ENCODE measurements at places on chromosomes 2 and 18.
A peak's percentile ranks its signal among the peaks of the same experiment; 100 is the strongest.

DNA sequence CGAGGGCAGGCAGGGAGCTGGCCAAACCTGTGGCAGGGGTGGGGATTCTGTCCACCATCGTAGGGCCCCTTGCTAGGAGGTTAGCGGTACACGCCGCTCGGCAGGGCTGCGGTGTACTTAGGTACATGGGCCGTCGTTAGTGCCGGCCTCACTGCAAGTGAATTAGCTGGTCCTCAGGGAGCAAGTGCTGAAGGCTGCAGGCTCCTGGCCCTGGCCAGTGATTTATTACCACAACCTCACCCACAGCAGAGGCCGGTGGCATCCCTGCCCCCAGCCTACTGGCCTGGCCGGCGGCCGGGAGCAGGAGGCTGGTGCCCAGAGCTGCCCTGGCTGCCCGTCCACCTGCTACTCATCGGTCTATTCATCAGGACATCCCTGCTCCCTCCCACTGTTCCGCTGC lies 19.6 kb upstream of the PTMA start:
- DNase-seq = no peak

DNA sequence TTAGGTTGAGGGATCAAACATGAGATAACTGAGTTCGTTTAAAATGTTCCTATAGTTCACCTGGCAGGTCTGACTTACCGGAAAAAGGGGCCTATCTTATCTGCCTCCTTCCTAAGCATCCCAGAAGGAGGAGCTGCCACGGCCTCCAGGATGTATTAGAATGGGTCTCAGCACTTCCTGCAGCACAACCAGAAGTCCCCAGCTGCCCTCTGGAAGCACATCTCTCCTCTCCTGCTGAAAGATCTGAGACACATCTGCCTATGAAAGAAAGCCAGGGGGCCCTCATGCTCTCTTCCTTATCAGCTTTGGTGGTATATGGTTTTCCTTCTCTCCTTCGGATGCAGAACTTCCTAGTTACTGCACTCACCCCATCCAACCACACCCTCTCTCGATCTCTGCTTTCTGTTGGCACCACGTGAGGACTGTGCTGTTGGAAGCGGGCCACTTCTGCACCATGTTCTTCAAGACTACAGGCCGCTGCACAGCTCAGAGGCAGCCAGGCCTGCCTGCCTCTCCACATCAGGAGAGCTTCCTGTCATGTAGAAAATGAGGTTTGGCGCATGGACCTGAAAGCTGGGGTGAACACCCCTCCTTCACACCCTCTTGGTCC lies 6.5 kb downstream of the IGFBP5 start:
- DNase-seq = no peak

DNA sequence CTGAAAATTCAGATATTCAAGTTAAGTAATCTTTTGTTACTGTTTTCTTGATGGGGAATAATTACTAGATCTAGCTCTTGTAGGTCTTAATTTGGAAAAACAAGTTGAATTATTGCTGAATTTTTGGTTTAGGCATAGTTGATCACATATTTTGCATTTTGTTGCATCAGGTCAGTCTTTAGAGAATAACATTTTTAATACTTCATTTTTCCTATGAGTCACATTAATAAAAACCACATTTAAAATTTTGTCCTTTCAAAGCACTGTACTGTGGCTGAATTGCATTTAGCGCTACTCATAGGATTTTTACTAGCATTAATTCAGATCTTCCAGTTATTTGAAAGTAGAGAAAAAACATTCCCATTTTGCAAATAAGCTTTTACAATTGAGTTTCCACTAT lies 23.2 kb downstream of the MAP4K4 start:
- DNase-seq = no peak

- no peak for DNase-seq
Measured at GRCh38 chr2:172179045-172179701, 76.5 kb upstream of the DLX2 start.

- no peak for DNase-seq
Measured at GRCh38 chr2:71306762-71307161, 24.8 kb upstream of the ZNF638 start.

- no peak for DNase-seq
Measured at GRCh38 chr2:144454466-144455287, 65.2 kb downstream of the ZEB2 start.

DNA sequence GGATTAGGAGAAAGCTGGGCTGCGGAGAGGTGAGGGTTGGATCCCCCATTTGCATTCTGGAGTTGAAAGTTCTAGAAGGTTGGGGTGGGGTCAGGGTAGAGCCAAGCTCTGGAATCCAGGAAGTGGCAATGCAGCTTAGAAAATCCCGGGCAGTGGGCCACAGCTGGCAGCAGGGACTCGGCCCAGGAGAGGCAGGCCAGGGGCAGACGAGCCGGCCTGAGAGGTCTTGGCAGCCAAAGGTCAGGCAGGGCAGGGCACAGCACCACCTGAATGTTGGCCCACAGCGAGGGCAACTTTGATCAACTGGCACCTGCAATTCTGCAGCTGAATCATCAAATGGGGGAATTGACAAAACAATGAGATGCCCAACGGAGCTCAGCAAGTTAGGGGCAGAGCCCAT lies 139.2 kb downstream of the INHBB start:
- DNase-seq = no peak

DNA sequence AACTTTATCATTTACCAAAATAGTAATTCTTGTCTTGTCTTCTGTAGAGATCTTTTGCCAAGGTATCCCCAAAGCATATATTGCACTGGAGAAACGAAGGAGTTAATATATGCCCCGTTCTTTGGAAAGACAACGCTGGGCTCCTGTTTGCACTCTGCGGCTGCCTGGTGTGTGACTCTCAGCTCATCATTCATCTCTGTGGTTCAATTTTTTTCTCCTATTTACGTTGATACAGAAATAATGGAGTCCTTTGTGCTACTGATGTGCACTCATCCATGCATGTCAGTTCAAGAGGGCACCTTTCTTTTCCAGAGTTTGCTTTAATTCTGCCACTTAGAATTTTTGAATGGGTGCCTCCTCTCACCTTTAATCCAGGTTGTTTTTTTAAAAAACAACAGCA lies 655.5 kb downstream of the DCDC2C start:
- peak; percentile 53 for DNase-seq

GRCh38 chr2:98507891-98508708 lies 63.4 kb downstream of the INPP4A start:
- no peak for DNase-seq

DNA sequence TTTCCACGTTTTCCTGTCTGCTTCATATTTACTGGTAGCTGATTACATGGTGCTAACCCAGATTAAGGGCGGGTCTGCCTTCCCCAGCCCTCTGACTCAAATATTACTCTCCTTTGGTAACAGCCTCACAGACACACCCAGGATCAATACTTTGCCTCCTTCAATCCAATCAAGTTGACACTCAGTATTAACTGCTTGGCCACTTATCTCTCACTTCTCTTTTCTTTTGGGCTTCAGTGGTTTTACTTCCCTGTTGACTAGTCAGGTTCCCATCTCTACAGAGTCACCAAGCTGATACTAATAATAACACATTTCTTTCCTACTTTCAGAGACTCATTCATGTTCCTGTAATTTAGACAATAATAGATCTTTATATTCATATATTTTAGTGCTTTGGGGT lies 302.2 kb upstream of the MAP2 start:
- no peak for DNase-seq

GRCh38 chr2:181411105-181411849 lies 45.9 kb upstream of the ITGA4 start:
- DNase-seq = no peak

DNA sequence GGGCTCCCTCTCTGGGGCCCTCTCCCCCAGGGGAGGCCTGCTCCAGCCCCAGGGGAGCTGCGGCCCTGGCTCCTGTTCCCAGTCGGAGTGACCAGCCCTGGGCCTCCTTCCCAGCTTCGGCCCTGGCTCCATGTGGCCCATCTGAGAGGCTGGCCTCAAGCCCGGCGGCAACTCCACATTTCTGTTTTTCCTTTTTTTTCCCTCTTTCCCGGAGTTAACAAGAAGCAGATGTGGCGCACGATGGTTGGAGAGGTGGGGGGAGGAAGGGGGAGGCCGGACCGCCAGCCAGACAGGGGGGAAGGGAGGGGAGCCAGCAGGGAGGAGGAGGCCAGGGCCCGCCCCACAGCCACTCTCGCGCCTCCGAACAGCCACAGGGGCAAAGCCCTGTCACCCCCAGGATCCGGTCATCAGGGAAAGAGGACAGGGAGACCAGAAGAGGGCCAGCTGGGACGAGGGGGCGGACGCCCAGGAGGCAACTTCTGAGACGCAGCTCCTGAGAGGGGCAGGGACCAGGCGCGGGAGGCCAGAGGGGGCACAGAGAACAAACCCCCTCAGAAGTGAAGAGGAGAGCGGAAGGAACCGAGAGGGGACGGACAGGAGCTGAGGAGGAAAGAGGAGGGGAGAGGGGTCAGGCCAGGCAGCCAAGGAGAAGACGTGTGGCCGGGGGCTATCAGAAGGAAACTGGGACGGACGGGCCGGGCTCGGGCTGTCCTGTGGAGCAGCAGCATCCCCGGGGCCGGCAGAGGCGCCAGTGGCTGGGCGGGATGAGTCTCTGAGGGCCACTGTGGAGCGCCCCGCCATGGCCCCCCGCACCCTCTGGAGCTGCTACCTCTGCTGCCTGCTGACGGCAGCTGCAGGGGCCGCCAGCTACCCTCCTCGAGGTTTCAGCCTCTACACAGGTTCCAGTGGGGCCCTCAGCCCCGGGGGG lies at the start of gene EMILIN1:
Gene EMILIN1 (plus strand): TSS at position 349 of the 928 bp plus-strand sequence. CDS start 451 bp downstream, at position 800.
- DNase-seq = no peak

- DNase-seq = no peak
Measured at GRCh38 chr18:54772056-54772455, 56.2 kb upstream of the RAB27B start.

GRCh38 chr18:53018791-53019190 lies 678.8 kb downstream of the DCC start:
- no peak for DNase-seq

DNA sequence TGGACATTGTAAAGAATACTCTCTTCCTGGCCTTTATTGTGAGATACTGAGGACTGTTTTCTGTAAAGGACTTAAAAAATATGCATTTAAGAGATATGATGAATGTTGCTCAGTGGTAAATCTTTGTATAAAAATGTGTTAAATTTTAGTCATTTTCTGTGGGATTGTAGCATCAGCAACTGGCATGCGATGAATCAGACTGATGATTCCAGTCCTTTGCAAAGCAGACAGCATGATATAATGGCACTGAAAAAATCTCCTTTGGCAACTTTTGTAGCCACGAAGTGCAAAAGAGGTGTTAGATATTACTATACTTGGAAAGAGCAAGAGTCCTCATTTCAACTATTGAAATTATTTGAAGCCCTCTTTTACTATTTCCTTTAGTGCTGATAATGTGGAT lies 678.7 kb downstream of the PLCL1 start:
- DNase-seq = no peak

DNA sequence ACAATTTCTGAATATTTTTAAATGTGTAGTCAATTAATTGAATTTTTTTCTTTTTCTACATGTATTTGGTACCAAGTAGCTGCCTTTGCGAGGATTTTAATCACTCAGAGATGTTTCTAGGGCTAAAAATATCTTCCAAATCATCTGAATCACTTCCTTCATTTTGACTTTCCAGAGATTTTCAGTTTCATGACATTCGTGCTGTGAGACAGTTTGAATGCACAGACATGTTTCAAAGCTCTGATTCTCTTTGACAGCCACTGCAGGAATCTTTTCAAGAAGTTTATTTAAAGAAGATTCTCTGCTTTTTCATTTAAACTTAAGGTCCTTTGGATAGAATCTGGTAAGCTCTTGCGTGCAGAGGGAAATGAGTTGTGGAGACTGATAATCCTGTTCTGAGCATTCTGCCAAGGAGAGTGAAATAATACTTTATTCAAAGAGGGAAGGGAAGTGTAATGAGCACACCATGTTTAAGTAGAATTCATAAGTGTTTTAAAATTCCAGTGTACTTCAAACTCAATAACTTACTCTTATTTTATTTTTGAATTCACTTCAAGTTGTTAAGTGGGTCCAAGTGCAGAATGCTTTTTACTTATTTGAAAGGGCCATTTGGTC lies 9.7 kb downstream of the CYBRD1 start:
- DNase-seq = no peak

- no peak for DNase-seq
Measured at GRCh38 chr2:148751907-148752306, 107.4 kb downstream of the EPC2 start.

DNA sequence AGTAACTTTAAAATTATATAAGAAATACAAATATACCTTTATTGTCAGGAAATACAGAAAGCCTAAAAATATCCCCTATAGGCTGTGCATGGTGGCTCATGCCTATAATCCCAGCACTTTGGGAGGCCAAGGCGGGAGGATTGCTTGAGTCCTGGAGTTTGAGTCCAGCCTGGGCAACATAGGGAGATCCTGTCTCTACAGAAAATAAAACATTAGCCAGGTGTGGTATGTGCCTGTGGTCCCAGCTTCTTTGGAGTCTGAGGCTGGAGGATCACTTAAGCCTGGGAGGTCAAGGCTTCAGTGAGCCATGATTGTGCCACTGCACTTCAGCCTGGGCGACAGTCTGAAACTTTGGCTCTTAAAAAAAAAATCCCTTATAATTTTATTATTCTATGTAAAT lies 29.1 kb downstream of the GLS start:
- DNase-seq = no peak

DNA sequence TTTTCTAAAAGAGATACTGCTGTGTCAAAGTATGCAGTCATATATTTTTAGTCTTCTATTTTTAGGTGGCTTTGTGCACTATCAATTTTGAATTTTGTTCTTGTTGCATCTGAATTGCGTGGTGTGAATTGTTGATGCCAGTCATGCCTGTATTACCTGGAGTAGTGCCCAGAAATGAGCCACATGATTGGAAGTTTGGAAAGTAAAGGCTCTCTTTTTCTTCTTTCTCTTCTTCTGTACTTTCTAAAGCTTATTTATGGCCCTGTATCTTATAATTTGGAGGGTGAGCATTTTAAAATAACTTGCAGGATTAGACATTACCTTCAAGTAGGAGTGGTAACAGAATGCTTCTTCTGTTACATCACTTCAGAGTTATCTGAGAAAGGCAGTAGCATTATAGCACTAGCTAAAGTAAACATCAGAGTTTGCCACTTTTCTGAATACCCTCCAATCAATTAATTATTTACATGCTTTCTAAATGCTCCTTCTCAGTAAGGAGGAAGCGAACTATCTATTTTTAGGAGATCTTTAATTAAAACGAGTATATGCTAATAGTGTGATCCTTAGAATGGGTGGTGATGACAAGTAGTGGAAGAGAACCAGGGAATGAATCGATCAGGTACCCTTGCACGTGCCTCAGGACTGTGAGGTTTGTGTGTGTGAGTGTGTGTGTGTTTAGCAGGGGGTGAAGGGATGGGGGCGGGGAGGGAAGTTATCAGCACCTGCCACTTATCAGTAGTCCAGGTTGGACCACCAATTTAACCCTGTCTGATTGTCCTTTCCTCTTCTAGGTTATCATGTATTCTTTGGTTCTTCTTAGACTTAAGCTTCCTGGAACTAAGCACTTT lies 112.5 kb downstream of the MAP3K20 start:
- DNase-seq = peak; percentile 9

GRCh38 chr2:29423061-29423666 lies 307.9 kb downstream of the CLIP4 start:
- no peak for DNase-seq

DNA sequence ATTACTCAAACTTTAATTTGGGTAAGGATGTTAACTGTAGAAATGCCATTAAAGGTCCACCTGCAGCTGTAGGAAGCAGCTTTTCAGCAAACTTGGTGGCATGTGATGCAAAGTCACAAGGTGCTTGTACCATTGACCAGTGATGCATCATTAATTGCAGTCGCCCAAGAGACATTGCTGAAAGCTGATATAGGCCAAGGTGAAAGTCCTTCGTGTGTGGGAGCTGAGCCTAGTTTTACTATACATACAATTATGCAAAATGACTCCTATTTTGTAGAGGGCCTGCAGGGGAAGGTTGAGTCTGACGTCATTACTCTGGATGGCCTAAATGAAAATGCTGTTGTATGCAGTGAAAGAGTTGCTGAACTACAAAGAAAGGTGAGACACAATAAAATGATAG lies 40.5 kb downstream of the ALMS1 start:
- no peak for DNase-seq

- DNase-seq = no peak
Measured at GRCh38 chr18:9608298-9608697, 6.1 kb downstream of the PPP4R1 start.

Measured in COLO829 (cell line).